Esophagus (tissue), 2 donors: ENCODE measurements at places on chromosomes 11 and 22. TPM values are rescaled to one million over a fixed set of nuclear protein-coding genes. Genes with fewer than 3 reads are reported as not detected.

Gene CARD18
- 3.0 TPM for polyA plus RNA-seq

Gene FOLH1
- 0.86 TPM for polyA plus RNA-seq

Gene APOL5
- not detected for polyA plus RNA-seq

Gene MFRP
- polyA plus RNA-seq: not detected

Gene CABP7
- polyA plus RNA-seq: 0.04 TPM

Gene HOATZ
- not detected for polyA plus RNA-seq

Gene GAL3ST3
- 0.01 TPM for polyA plus RNA-seq

Gene TRPC6
- polyA plus RNA-seq: 1.4 TPM

Gene CCDC81
- polyA plus RNA-seq: 0.11 TPM

Gene CCDC73
- polyA plus RNA-seq: 0.02 TPM

Gene DDX17
- 143 TPM for polyA plus RNA-seq
